G401 (cell line): ENCODE measurements at places on chromosomes 7 and 10.
A peak's percentile ranks its signal among the peaks of the same experiment; 100 is the strongest.

DNA sequence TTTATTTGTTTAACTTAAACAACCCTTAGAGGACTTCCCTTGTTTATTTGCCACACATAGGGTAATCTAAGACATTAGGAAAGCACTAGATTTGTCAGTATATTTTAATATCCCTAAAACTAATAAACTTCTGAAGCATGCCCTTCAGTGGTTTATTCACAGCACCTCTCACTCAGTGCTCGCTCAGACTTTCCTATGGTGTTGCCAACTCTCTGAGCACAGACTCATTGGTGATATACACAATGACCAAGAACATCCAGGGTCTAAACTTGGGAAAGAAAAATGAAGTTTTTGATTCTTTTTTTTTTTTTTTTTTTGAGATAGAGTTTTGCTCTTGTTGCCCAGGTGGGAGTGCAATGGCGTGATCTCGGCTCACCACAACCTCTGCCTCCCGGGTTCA lies 82.2 kb downstream of the RAB11FIP2 start:
- no peak for DNase-seq

GRCh38 chr10:131875501-131875900 lies 25.3 kb upstream of the PPP2R2D start:
- no peak for DNase-seq

GRCh38 chr10:67837541-67838314 lies at the start of gene DNAJC12:
DNAJC12 (minus strand) TSS chr10:67838188; CDS start chr10:67838011, 177 bp downstream.
- DNase-seq: peak; percentile 97

DNA sequence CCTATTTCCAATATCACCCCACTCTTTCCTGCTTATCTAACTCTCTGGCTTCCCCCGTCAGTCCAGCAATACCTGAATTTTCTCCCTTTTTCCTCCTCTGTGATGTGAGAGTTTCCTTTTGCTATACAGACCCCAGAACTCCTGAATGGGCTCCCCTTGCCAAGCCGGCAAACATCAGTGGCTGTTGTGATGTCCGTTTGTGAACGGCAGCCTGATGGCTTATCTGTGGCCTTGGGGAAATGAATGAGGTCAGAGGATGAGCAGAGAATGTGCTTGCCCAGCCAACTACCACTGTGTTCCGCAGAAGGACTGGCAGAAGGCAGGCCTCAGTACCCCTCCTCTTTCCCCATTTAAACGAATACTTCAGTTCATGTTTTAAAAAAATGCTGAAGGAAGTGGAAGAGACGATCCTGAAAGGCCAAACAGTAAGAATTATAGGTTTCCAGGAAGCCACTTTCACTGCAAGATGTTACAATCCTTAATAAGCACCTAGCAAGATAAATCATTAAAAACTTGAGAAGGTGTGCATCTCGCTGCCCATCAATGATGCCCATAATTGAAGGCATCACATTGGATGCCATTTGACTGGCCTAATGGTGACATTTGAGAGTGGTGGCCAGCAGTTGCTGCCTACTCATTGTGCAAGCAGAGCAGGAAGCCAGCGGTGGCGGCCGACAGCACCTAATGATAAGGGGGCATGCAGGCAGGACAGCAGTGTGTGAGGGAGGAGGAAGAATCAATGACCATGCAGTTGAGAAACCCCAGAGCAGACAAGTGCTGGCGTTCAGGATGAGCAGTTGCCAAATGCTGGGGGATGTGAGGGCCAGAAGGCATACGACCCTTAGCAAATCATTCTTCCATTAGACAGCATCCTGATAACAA lies 31.5 kb downstream of the SLC18A2 start:
- no peak for DNase-seq

GRCh38 chr10:129140921-129141885 lies 325.8 kb upstream of the MGMT start:
- no peak for DNase-seq

GRCh38 chr10:7311218-7311849 lies 99.5 kb downstream of the SFMBT2 start:
- no peak for DNase-seq

DNA sequence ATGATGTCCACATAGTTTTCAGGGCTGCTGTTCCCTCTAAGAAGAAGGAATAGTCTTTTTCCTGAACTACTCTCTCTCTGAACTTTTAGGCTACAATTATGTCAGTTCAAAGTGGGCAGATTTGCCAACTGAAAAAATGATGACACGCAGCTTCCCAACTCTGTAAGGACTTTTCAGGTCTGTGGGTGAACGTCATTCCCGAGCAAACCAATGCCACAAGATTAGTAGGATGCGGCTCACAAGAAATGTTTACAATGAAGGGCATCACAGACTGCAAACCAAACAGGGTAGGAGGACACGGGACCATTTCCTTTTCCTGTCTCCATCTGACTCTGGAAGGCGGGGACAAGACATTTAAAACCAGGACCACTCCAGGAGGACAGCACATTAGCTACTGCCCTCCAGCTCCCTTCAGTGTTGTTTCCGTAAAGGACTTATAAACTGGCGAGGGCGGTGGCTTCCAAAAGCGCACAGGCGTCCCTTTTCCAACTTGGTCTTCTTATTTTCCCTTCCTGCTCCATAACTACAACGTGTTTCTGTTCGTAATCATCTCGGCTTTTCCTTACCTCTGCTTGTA lies 539 bp upstream of the MKLN1 start:
- peak; percentile 81 for DNase-seq

GRCh38 chr10:127908106-127908958 lies 1.4 kb downstream of the PTPRE start:
- no peak for DNase-seq

GRCh38 chr7:37645282-37646050 lies 38.1 kb upstream of the GPR141 start:
- no peak for DNase-seq

DNA sequence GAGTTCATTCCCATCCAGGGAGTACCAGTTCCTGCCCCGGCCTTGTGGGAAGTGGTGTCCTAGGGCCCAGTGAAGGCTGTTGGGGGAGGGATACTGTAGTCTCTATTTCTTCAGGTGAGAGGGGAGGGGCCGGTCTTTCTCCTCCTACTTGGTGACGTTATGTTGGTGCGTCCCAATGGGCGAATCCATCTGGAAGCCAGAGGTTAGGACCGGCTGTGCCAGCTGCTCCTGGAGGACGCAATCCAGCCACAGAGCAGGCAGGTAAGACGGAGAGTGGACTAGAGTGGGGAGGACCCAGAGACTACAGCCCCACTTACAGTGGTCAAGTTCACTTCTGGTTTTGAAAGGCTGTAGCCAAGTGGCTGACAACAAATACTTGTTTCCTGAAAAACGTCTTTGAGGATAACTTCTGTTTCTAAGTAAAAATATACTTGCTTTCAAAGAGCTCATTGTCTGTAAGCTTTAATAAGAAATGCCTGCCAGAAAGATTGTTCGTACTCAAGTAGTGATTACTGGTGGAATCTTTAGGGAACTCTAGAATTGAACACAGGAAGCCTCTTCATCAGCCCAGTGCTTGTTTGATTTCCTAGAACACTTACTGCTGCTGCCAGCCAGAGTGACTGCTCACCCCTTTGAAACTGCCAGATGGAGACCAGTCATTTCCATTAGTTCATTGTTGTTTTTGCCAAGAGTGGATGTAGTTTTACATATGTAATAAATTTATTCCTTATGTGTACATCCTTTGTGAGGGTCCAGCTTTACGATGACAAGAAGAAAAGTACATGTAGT lies 25.4 kb downstream of the RBM33 start:
- peak; percentile 44 for DNase-seq

- no peak for DNase-seq
These were observed 4.8 kb upstream of the ZNF488 start for GRCh38 chr10:47388879-47389278.

DNA sequence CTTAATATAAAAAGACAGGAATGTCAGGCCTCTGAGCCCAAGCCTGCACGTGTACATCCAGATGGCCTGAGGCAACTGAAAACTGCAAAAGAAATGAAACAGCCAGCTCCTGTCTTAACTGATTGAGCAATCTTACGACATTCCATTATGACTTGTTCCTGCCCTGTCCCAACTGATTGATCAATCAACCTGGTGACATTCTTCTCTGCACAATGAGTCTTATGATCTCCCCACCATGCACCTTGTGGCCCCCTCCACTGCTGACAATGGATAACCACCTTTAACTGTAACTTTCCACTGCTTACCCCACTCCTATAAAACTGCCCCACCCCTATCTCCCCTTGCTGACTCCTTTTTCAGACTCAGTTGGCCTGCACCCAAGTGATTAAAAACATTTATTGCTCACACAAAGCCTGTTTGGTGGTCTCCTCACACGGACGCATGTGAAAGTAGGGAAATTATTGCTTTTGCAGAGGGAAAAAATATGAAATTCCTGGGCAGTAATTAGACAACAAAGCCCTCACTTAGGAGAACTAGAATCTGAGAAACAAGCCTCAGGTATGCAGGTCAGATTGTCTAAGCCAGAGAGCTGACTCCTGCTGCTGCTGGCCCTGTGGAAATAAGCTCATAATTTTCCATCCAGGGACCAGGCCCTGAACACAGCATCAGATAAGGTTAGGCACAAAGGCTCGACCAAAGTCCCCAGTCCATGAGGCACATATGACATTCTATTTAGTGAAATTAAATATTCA lies 5.3 kb downstream of the CYP3A7 start:
- DNase-seq: no peak

DNA sequence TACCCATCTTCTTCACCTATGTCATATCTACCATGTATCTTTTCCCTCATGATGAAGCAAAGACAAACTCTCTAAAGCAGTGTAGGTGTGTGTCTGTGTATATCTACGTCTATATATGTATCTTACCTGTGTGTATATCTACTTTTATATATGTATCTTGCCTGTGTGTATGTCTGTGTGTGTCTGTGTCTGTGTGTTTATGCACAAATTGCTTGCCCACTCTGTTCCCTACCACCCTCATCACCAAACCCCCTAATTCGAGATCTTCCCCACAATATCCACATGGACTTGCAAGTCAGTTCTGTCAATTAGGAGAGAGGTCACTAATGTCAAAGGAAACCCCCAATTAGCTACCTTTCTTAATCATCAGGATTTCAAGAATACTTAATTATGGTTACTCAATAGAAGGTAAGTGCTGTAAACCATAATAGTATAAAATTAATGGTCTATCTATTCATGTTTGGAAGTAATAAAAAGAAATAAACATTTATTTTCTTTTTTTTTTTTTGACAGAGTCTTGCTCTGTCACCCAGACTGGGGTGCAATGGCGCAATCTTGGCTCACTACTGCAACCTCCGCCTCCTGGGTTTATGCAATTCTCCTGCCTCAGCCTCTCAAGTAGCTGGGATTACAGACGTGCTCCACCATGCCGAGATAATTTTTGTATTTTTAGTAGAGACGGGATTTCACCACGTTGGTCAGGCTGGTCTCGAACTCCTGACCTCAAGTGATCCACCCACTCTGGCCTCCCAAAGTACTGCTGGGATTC lies 43.6 kb downstream of the ANKRD61 start:
- no peak for DNase-seq

DNA sequence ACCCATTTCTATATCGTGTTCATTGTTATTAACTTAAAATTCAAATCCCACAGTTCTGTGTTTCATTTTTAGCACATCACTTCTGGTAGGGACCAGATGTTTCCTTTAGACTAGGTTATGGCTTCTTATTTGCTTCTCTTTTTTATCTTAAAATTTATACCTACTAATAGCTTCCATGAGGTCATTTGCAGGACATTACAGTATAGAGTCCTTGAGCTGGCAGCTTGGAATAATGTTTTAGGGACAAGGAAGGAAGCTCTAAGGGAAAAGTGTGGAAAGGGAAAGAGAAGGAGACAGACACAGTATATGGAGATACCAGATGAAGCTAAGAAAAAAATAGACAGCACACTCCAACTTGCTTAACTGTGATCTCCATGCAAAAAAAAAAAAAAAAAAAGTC lies 48.8 kb upstream of the CD36 start:
- DNase-seq: no peak

- no peak for DNase-seq
These were observed 97.5 kb upstream of the OIT3 start for GRCh38 chr10:72796042-72796441.

DNA sequence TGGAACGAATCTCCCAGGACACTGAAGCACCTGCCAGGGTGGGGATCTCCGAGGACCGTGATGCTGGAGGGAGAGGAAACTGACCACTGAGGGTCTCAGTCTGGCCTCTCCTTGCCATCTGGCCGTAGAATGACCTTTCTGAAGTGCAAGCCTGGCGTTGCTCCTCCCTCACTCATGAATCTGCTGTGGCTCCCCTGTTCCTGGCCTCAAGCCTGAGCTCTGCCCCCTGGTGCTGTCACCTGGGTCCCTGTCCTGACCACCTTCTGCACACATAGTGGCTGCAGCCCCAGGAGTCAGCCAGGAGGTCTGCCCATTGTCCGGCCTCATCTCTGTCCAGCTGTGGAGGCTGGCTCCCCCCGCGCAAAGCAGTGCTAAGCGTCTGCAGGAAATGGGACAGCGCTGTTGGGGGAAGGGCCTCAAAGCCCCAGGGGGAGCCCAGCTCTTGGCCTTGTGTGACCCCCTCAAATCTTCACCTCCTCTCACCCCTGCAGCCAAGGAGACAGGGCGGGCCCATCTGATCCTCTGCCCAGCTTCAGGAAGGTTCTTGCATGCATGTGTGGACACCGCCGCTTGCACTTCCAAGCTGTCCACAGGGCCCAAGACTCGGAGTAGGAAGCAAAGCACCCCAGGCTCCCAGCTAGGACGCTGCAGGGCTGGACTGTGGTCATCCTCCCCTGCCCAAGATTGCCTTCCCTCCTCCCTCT lies 65.7 kb downstream of the MYL10 start:
- no peak for DNase-seq

GRCh38 chr10:113882240-113882639 lies 27.8 kb downstream of the NHLRC2 start:
- DNase-seq: no peak

GRCh38 chr7:48832303-48832845 lies 92.0 kb upstream of the CDC14C start:
- peak; percentile 79 for DNase-seq

DNA sequence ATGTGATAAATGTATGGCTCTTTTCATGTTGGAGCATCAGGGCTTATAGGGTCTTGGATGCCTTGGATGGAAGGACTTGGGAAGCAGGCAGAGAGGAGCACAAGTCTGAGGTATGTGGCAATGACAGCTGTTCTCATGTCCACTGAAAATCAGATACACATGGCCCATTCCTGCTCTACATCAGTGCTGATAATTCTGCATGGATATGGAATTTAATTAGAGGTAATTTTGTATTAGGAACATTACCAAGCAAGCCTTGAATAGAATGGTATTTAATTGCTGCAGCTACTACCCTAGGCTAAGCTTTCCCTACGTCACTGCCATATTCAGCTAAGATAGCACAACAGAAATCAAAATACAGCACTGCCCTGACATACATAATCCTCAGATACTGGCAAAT lies 299.6 kb downstream of the LHFPL3 start:
- no peak for DNase-seq

- DNase-seq: no peak
These were observed 388.7 kb upstream of the SEMA3A start for GRCh38 chr7:84583331-84583730.

- no peak for DNase-seq
These were observed 10.6 kb upstream of the RAB11FIP2 start for GRCh38 chr10:118057361-118057760.
